HTR-8/SVneo (cell line): ENCODE measurements at places on chromosomes 2 and 18.
A peak's percentile ranks its signal among the peaks of the same experiment; 100 is the strongest.

DNA sequence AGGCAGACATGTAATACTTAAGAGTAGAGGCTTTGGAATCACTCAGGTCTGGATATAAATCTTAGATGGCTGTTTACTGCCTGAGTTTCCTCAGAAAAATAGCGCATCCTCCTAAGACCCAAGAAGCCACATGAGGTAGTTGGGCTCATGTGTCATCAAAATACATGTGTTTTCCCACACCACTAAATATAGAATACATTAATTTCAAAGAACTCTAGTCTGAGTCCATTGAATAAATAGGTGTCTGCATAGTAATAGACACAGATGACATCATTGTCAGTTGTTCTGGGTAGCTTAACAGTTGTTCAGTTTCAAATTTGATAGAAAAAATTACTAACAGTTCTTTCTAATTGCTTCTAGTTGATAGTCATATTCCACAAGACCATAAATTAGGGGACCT is 9.6 kb downstream of the PPP1R1C start:
- no peak for DNase-seq

DNA sequence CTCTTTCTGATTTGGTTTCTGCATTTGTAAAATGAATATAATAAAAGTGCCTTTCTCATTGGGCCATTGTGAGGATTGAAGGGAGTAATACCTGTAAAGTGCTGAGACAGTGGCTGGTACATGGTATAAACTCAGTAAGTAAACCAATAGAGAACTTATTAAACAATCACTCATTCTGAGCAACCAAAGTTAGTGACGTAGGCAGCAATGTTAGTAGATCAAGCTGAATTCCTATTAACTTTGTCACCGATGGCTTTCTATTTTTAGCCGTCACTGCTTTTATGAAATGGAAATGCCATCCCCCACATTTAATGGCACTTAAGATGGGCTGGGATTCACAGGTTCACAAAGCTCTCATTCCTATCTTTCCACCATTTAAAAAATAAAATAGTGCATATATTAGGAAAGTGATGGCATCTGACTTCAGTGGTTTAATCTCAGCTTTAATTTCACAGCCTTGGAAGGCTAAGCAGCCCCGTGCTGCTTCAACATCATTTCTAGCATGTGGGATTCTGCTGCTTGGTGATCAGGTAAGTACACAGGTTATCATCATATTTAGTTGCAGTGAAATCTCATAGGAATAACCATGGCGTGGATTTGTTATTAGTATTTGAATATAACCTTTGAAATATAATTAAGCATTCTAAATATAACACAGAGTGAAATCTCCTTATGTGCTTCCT is 17.6 kb upstream of the PPP4R1 start:
- peak; percentile 80 for DNase-seq

- no peak for DNase-seq
Observed at GRCh38 chr18:60391571-60392226, 19.1 kb upstream of the MC4R start.

DNA sequence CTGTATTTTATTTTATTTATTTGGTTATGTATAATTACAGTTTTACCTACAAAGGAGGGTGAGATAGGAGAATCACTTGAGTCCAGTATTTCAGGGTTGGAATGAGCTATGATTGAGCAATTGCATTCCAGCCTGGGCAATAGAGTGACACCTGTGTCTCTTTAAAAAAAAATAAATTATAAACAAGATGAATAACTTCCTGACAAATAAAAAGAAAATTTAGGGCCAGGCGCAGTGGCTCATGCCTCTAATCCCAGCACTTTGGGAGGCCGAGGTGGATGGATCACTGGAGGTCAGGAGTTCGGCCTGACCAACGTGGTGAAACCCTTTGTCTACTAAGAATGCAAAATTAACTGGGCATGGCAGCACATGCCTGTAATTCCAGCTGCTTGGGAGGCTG is 17.3 kb downstream of the MTA3 start:
- no peak for DNase-seq

- DNase-seq = no peak
Observed at GRCh38 chr2:54672590-54673456, 50.6 kb upstream of the EML6 start.

DNA sequence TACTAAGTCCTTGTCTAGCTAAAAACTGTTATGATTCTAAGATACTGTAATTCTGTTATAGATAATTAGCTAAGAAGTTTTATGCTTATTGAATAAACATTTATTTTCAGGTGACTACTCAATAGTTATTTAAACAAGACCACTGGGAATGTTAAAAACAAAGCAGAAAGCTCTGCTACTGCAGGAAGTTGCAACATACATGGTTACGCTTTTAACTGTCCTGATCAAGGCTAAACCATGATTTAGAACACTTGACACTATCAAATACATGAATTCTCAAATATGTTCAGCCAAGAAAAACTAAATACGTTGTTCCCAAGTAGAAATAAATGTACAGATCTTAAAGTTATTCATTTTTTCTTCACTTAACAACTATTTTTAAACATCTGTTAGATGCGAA is 263.9 kb downstream of the NCKAP5 start:
- no peak for DNase-seq

DNA sequence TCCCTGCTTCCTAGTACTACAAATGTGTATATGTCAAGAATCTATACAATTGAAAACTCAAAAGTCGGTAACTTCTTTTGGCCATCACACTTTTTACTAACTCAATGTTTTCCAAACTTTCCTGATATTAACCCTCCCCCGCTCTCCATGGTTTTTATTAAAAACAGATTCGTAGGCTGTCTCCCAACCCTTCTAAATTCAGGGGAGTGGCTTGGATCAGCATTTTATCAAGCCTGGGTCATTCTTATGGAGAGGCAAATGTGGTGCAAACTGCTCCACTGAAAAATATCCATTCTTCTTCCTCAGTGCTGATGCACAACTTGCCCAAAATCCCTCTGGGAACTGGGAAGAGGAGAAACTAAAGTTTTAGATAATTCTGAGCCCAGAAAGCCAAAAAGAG is 134.2 kb downstream of the RIF1 start:
- no peak for DNase-seq

- DNase-seq = peak; percentile 45
Observed at GRCh38 chr2:197286805-197287595, 23.6 kb downstream of the ANKRD44 start.

DNA sequence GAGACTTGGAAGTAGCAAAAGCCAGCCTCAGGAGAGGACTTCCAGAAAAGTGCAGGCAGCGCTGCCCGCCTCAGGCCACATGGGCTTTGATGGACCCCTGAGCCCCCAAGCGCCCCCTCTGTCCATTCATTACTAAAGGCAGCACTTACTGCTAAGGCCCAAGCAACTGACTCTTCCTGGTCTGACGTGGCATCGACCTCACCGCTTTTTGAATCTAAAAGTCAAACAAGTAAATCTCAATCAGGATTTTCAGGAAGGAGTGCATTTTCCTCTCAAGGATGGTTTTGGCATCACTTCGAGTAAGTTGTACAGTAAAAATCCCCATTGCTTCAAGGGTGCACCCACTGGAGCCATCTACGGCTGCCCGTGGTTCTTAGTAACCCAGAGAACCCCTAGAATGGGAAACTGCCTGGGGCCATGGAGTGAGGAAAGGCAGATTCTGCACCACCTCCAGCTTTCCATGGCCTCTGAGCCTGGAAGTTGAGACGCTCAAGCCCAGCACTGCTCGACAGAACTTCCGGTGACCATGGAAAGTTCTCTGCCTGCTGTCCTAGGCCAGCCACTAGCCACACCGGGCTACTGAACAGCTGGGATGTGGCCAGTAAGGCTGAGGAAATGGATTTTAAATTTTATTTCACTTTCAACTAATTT is 7.0 kb downstream of the HJURP start:
- no peak for DNase-seq

- no peak for DNase-seq
Observed at GRCh38 chr2:177352441-177353186, 40.0 kb upstream of the AGPS start.

GRCh38 chr2:139876321-139876720 is 1096.1 kb upstream of the NXPH2 start:
- DNase-seq = no peak

DNA sequence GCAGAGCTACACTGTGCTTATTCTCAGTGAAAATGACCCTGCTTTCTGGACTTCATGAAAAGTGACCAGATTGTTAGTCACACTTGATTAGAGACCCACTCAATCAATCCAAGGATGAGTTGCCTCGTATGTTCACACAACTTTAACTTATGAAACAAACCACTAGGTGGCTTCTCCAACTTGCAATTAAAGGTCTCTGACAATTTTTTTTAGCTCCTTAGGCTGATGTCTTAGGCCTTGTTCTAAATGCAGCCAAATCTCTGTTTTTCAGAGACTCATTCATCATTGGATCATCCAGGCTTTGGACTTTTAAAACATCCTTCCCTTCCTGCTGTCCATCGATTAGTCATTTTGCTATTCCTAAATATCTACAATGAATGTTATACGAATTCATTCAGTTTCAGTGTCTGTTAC is 63.4 kb downstream of the MREG start:
- DNase-seq = peak; percentile 45

DNA sequence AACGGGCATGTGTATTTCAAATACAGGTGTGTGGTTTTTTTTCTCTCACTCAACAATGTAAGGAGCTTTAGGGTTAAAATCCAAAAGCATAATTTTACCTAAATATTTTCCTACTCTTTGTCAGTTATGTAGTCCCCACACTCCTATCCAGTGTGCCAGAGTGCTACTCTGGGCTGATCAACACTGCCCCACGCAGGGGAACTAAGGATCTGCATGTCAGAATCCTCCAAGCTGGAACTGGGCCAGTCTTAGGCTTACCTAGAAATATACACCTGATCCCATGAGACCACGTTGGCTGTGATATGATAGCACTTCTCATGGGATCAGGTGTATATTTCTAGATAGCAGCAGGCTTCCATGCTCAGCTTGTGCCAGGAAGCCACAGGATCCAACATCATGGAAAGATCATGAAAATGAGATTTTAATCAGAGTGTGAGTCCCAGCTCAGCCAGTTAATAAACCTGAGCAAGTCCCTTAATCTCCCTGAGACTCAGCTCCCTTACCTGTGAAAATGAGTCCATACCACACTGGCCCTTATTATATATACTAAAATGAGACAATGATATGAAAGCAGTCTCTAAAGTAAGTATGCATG is 29.7 kb downstream of the CCDC141 start:
- no peak for DNase-seq

- no peak for DNase-seq
Observed at GRCh38 chr18:40447820-40448219, 1507.2 kb upstream of the PIK3C3 start.

DNA sequence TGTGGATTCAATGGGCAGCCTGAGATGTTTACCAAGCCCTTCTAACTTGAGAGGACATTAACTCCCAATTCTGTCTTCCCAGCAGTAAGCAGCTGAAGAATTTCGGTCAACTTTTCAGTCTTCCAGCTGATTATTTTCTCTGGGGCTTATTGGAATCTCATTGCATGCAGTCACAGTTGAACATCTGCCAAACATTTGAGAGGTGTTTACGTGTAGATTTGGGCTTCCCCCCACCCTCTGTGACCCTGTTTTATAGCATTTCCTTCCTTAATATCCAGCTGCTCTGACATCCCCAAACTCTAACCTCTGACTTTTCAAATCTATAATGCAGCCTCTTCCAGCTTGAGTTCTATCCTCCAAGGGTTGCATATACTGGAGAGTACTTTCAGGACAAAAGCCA is 16.5 kb upstream of the VIT start:
- no peak for DNase-seq

GRCh38 chr2:176589287-176589686 is 320.0 kb downstream of the MTX2 start:
- no peak for DNase-seq

DNA sequence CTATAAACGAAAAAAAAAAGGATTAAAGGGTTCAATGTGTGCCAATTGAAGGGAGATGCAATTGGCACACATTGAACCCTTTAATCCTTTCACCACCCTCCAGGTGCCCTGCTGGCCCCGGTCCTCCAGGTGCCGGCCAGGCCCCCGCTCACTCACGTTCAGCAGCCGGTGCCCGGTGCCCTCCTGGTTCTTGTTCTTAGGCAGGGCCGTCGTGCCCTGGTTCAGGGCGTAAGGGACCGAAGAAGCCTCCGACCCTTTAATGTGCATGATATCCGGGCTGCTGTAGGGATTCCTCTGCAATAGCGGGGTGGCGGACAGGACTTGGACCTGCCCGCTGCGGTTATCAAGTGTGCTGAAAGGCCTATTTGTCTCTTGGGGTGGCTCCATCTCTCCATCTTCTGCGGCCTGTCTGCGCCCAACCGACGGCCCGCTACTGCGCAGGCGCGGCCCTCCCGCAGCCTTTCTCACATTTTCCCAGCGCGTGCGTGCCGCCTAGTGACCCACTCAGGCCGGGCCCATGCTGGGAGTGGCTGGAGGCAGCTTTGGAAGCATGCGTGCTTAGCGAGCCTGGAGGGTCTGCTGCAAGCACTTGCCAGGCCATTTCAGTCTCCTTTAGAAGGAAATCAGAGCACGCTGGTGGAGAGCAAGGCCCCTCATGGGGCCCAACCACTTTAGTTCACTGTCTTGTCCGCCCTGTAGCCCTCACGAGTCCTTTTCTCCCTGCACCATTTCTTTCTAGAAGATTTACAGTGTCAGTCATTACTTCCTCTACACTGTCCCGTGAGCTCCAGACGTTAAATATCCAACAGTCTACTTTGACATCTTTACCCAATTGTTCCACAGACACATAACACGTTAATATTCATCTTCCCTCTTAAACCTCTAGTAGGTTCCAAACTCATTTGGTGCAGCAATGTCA is 24.3 kb downstream of the TMEM237 start:
- DNase-seq = no peak

DNA sequence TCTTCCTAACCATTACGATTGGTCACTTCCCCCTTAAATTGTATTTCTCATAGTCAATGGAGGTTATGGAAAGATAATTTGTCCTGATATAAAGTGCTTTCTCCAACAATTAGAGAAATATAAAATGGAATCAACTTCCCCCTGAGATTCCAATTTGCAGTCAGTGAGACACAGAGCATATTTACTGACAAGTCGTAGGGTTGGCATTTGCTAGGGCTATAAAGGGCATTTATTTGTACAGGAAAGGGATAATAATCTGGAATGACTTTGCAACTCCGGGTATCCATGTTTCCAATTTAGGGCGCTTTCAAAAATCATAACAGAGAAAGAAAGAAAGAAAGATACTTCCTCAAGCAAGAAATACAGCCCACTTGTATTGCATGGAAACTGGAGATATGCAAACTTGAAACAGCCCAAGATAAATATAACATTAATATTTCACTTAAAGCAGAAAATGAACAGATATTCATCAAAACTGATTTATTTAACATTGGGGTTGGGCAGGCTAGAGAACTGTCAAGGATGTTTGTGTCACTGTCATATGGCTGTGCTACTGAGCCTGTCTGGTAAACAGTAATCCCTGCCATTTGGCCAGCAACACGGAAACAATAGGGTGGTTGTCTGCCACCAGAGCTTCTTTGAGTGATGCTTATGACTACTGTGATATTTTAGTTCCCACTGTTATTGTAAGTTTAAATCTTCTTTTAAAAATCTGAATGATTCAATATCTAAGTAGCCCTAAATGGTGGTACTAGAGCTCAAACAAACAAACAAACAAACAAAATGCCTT is 621.8 kb downstream of the LRP1B start:
- DNase-seq = no peak

DNA sequence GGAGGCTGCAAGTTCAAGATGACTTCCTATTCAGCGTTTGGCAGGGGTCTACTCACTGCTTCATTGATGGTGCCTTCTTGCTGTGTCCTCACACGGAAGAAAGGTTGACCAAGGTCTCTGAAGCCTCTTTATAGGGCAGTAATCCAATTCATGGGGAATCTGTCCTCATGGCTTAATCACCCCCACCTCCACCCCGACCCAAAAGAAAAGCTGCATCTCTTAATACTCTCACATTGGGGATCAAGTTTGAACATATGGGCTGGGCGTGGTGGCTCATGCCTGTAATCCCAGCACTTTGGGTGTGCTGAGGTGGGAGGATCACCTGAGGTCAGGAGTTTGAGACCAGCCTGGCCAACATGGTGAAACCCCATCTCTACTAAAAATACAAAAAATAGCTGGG is 36.4 kb upstream of the HNMT start:
- no peak for DNase-seq
